ENCODE measurements at places on chromosomes 2 and 18.

GRCh38 chr2:149562324-149562723 lies 25.3 kb downstream of the MMADHC start:
- DNase-seq: no peak

GRCh38 chr2:16226943-16227664 lies 286.8 kb downstream of the MYCN start:
- no peak for DNase-seq

DNA sequence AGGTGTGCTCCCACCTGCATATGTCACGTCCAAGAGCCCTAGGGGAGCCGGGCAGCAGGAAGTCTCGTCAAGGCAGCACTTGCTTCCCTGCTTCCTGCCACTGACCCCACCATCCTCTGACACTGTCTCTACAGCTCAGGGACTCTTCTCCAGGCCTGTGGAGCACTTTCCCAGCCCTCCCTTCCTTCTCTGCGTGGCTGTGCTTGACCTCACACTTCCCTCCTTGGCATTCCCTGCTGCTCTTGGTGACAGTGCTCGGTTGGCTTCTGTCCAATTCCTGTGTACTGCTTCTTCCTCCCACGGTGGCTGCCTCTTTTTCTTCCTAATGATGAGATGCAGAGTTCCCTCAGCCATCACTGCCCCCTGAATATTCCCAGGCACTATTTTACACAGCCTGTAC lies 2.8 kb downstream of the CIDEA start:
- DNase-seq: no peak

GRCh38 chr18:45402485-45403056 lies 212.7 kb upstream of the SLC14A2 start:
- DNase-seq: no peak

- DNase-seq: no peak
These were observed 529.1 kb upstream of the HNMT start for GRCh38 chr2:137435162-137435561.

DNA sequence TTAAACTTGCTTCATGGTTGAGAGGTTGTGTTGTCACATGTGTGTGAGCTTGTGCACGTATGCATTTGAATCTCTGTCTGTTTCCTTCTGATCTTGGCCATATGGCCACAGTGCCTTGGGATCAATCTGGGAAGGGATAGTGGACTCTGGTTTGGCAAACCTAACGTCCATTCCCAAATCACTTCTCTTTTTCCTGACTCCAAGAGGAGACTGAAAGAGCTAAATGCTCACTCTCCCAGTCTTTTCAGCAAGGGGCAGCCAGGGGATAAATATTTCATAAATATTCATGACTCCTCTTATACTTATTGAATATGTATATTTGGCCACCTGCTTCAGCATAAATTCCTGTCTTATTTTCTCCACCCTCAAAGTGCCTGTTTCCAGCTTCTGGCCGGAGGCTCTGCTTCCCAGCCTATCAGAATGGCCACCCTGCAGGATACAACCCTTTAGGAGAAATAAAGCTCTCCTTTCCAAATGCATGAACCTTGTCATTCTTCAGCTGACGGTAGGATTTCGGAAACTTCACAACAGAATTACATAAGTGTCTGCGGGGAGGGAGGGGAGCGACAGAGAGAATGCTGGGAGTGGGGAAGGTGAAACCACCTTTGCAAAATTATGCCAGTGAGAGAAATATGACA lies 112.2 kb upstream of the COPS8 start:
- no peak for DNase-seq

DNA sequence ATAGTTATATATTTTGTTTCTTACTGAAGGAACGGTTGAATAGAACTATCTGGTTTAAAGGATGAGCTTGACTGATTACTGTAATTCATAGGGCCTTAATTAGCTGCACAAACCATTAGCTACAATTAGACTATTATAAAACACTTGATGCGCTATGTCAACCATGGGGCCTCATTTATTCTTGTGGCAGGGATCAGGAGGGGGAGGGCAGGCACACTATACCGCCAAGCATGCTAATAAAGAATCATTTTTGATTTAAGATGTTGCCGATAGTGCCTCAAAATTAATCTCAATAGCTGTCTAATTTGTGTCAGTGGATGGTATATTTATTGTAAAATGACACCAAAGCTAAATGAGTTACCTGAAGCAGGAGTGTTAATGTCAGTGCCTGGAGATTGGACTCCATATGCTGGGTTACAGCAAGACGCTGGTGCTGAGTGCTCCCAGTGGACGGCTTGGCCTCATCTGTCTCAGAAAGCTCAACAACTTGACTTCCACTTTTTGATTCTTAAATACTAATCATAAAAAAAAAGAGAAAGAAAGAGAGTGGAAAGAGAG lies 1007.0 kb upstream of the CELF4 start:
- DNase-seq: no peak

- DNase-seq: no peak
These were observed 15.5 kb upstream of the CLASP1 start for GRCh38 chr2:121664713-121665112.

- DNase-seq: no peak
These were observed 211.9 kb downstream of the BABAM2 start for GRCh38 chr2:28102455-28102874.

DNA sequence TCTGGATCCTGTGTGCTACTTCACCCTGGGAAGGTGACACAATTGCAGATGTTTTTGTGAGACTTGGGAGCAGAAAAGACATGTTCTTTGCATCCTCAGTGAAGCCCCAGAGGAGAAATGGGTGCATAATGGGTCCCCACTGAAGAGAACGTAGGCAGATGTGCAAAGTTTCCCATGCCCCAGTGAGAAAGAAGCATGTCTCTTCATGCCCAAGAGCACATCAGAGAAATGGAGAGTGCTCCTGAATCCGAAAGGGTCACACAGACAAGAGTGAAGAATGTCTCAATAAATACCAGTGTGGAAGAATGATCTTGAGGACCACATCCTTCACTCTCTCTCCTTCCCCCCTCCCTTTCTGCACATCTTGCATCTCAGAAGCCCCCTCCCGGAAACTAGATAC lies 167.7 kb downstream of the TMEM247 start:
- DNase-seq: no peak

- no peak for DNase-seq
These were observed 45.8 kb downstream of the PSMG2 start for GRCh38 chr18:12748671-12749070.

DNA sequence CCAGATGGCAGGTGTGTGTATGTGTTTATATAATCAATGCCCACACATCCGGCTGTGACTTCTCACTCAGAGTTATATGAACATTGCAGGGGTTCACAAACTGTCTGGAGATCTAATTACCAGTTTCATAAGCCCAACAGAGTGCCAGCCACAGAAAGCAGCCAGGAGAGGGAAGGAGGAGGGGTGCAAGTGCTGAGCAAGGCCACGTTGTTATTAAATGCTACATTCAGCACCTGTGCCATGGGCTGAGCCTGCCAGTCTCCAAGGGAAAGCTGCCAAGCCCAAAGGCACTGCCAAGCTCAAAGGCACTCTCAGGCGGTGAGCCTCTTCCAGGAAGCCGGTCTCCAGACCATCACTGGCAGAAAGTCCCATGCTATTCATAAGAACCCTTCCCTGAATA lies 17.4 kb downstream of the XDH start:
- DNase-seq: no peak

DNA sequence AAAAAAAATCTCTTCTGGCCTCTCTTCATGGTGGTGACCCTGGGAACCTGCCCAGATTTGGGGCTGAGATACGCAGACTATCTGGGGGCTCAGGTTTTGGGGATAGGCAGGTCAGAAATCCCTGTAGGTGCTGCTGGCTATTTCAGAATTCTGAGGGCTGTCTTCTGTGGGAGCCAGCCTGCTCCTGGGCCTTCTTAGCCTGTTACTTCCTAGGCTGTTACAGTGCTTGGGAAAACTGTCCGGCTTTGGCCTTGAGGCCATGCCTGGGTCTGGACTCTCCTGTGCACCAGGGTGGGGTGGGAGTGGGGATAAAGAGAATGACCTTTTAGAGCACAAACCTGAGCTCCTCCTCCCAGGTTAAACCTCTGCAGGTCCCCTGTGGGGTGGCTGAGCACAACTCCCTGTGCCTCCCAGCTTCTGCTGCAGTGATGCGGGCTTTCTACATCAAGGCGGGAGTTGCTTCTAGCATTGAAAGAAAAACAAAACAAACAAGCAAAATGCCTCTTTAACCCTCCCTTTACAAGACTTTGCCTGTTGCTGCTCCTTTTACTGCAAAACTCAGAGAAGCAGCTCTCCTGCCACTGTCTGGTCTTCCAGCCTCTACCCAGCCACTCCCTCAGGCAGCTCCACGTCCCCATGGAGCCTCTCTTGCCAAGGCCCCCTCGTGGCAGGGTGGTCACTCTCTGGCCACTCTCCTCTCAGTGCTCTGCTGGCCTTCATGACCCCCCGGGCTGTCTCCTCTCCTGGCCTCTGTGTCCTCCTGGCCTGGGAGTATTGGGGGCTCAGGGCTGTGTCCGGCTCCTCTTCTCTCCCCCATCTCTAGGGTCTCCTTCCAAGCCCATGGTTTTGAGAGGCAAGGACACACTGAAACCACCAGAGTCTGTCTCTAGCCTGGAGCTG lies 293.0 kb upstream of the HS6ST1 start:
- DNase-seq: no peak

GRCh38 chr2:126513033-126513432 lies 142.9 kb upstream of the GYPC start:
- DNase-seq: no peak

DNA sequence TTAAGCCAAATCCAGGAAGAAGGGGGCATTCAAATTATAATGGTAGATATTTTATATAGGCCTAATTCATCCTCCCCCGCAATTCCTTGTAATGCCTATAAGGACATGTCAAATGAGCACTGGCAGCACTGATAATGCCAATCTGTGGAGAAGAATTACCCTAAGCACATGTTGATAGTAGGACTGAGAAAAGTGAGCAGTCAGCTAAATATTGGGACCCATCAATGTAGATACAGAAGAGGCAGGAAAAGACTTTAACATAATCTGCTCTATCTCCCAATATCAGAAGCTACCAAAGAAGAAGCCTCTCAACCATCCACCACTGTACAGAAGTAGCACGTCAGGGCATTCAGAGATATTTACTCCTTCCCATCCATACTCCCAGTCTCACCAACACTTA lies 101.3 kb upstream of the REG3A start:
- no peak for DNase-seq

GRCh38 chr2:128496700-128497099 lies 178.0 kb upstream of the HS6ST1 start:
- no peak for DNase-seq

DNA sequence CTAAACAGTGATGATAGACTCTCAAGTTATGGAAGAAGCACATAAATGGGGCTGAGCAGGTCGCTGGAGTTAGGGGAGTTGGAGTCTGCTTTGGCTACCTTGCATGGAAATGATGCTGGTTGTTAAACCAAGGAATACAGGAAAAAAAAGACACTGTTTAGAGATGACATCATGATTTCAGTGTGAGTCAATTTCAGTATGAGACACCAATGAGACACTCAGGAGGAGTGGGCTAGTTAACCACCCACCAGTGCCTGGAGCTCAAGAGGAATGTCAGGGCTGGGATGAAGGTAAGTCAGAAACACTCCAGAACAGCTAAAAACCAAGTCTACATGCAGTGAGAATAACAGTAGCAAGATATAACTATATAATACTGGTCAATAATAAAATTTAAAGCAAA lies 303.6 kb downstream of the SOX11 start:
- DNase-seq: no peak

DNA sequence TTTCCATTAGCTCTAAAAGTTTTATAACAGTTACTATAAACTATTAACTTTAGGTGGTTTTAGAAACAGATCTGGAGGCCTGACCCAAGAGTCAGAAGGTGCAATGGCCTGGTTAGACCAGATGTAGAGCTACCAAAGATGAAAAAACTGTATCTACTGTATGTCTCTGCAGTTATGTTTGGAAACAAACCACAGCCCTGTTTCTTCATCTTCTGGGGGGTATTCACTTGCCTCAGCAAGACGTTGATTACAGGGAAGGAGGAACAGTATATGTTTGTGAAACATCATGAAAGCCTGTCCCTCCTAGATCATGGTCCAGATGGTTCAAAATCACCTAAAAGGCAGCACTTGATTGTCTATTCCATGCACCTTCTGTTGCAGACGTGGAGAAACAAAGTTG lies 220.2 kb downstream of the SUCLG1 start:
- no peak for DNase-seq

DNA sequence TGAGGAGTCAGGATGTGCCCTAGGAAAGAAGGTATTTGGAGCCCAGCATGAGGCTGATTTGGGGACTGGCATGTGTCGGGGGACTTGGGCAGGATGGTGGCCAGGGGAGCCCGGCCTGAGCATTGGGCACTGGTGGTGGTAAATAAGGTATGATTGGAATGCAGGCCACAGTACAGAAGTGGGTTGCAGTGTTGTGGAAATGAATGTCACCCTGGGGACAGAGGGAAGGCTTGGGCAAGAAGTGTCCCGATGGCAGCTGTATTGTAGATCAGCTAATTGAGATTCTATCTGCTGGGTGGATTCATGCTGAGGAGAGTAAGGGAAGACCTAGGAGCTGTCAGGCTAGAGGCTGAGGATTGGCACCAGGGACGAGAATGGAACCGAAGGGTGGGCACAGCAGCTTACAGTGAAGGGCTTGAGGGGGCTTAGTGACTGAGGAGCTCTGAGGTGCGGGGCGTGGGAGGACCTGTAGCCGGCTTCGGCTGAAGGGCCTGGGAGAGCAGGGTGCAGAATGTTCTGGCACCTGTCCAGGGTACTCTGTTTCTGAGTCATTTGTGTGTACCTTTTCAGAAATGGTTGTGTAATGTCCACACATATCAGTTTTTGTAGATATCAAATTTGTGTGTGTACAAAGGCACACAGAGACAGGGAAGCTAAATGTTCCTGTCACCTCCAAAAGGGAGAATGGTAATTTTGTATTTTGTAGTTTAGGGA lies 170.2 kb downstream of the PRKCE start:
- DNase-seq: no peak

- no peak for DNase-seq
These were observed 36.3 kb downstream of the ARHGEF33 start for GRCh38 chr2:38925982-38926381.

GRCh38 chr2:65727816-65728215 lies 295.4 kb upstream of the SPRED2 start:
- no peak for DNase-seq

GRCh38 chr2:218998414-218999002 lies 5.3 kb upstream of the CRYBA2 start:
- DNase-seq: no peak

DNA sequence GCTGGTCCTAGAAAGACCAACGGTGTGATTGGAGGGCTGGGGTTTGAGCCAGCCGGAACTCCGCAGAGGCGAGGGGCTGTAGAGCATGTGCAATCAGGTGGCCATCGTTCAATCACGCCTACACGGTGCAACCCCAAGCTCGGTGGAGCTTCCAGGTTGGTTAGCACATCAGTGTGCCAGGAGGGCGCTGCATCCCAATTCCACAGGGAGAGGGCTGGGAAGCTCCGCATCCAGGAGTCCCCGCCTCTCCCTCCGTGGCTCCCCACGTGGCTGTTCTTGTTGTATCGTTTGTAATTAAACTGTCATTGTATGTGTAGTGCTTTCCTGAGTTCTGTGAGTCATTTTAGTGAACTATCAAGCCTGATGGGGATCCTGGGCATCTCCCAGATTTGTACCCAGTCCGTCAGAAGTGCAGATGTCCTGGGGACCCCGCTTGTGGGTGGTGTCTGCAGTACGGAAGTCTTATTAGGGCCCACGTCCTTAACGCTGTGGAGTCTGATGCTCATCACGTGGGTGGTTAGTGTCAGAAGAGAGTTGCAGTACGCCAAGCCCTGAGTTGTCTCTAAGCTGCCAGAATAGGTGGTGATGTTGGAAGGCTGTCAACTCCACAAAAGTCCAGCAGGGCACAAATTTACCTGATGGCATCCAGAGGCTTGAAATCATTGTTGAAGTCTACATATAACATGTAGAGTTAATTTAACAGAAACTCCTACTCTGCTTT lies 20.6 kb upstream of the AMMECR1L start:
- DNase-seq: no peak

Data from erythroblast (primary cell).